ENCODE measurements at places on chromosomes 12 and 14.

DNA sequence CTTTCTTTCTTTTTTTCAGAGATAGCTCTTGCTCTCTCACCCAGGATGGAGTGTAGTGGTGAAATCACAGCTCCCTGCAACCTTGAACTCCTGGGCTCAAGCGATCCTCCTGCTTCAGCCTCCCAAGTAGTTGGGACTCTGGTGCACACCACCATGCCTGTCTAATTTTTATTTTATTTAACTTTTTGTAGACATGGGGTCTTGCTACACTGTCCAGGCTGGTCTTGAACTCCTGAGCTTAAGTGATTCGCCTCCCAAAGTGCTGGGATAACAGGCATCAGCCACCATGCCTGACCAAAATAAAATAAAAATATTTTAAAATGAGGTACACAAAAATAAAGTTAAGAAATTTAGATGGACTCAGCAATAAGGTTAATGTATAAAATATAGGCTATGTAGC, 5.1 kb upstream of the LEMD3 start:
- no peak for DNase-seq
- H3K27ac ChIP-seq, result no peak overlapping the region
- no peak overlapping the region for H3K4me3 ChIP-seq
- no peaks in the 10 kb centered on the region for H3K4me1 ChIP-seq

GRCh38 chr12:98838231-98838647, 193.1 kb downstream of the APAF1 start:
- no peak overlapping the region for H3K4me3 ChIP-seq
- H3K27me3 ChIP-seq, result no peaks in the 10 kb centered on the region
- no peaks in the 10 kb centered on the region for H3K36me3 ChIP-seq
- H3K27ac ChIP-seq, result no peak overlapping the region

DNA sequence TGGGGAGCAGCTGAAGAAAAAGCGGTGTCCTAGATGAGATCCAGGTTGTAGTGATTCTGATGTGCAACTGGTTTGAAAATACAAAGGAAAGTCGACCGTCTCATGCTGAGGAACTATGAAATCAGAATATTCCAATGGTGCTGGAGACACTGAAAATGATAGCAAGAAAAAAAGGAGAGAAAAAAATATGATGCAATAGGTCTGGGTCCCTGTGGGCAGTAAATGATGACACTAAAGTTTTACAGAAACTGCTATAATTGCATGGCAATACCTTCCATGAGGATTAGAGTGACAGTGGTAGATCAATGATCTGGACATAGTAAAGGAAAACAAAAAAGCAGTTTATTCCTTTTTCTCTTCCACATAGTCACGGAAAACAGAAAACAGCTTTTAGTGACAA, 2.3 kb downstream of the PYM1 start:
- no peaks in the 10 kb centered on the region for H3K36me3 ChIP-seq
- no peak overlapping the region for H3K27ac ChIP-seq
- H3K27me3 ChIP-seq, result no peaks in the 10 kb centered on the region
- H3K4me3 ChIP-seq, result no peak overlapping the region

DNA sequence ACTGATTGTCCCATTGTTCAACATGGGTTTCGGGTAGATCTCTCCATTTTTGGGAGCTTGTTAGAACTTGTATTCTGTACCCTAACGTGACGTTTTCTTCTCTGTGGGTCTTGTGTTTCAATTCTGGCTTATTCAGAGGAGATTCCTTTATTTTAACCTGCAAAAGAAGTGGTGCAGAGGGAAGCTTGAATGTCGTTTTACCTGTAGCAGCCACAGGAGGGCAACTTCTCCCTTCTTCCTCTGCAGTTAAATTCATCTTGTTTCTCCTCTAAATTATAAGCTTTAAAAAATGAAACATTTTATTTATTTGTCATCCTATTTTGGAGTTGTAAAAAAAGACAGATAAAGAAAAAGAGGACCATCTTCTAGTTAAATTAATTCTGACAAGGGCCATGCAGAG, 13.7 kb upstream of the CLEC4D start:
- no peaks in the 10 kb centered on the region for H3K4me1 ChIP-seq
- no peak overlapping the region for H3K27ac ChIP-seq
- DNase-seq, result no peak
- no peaks in the 10 kb centered on the region for H3K36me3 ChIP-seq
- H3K27me3 ChIP-seq, result no peaks in the 10 kb centered on the region

DNA sequence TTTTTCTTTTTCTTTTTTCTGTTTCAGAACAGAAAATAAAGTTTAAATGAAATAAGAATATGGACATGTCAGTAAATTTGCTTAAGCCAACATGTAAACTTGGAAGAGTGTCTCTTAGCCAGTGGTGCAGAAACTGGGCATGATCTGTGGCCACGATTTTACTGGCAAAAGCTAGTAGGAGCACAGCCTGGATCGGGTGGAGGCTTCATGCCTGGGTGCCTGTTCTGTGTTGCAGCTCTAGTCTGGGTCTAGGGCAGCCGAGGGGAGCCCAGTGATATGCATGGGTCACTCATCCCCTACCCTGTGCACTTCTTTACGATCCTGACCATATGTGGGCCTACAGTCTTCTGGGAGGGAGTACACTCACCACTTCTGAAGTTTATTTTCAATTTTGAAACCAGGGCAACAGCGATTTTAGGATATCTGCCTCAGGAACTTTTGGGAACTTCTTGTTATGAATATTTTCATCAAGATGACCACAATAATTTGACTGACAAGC, 45.6 kb upstream of the SMCO2 start:
- no peak for DNase-seq
- H3K27me3 ChIP-seq, result no peaks in the 10 kb centered on the region
- no peaks in the 10 kb centered on the region for H3K4me1 ChIP-seq
- H3K4me3 ChIP-seq, result no peak overlapping the region
- no peaks in the 10 kb centered on the region for H3K36me3 ChIP-seq

DNA sequence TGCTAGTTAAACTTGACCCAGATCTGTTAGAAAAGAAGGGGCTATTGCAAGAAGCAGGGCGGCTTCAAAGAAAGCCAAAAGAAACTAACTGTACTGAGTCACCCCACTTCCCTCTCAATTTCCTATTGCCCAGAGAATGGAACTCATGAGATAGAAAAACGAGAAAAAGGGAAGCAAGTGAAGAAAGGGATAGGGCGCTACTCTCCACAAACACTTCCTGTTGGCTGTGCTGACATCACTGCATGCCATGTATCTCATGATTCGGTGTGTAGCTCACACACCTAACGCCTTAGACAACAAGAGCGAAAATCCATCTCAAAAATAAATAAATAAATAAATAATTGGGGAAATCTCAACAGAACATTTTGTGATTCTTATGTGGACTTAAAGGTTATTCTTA, 13.0 kb upstream of the P2RX4 start:
- no peaks in the 10 kb centered on the region for H3K36me3 ChIP-seq
- no peaks in the 10 kb centered on the region for H3K4me1 ChIP-seq
- H3K27ac ChIP-seq, result no peak overlapping the region
- no peak for DNase-seq

- H3K4me1 ChIP-seq, result no peaks in the 10 kb centered on the region
- DNase-seq, result no peak
- H3K27me3 ChIP-seq, result no peaks in the 10 kb centered on the region
- H3K4me3 ChIP-seq, result no peak overlapping the region
Measured at GRCh38 chr14:35760143-35760542, 49.0 kb downstream of the RALGAPA1 start.

DNA sequence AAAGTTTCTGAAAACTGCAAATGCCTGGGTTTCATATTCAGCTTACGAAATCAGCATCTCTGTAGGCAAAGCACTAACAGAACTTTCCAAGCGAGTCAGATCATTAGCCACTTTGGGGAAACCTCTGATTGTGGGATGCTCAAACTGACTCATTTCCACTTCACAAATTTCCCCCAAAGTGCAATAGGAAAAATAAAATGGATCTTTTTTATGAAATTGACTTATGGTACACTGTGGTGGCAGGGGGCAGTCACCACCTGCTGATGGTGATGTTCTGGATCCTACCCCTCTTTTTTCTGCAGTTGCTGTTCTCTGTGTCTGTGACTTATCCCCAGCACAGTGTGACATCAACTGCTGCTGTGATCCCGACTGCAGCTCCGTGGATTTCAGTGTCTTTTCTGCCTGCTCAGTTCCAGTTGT, 5.6 kb downstream of the TCTN1 start:
- no peak overlapping the region for H3K4me3 ChIP-seq
- H3K27ac ChIP-seq, result no peak overlapping the region

DNA sequence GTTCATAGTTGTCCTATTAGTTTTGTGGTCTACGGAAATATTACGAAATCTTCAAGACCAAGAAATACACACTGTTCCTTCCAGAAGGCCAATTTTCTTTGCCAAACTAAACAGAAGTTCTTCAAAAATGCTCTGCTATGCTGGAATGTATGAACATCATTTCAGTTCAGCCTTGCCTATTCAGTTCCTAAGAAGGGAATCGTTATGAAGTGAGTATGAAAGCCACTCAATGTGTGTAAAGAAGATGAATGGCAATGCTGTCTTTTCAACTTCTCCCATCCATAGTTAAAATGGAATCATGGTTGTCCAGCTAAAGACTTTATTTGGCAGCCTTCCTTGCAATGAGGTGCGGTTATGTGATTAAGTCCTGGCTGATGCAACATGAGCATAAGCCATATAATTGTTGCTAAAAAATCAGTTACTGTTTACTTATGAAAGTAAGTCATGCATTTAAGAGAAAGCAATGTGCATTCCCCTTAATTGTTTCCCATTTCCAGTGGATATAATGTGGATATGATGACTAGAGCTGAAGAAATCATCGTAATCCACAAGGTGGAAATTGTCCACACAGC, 73.8 kb upstream of the PTPRR start:
- no peaks in the 10 kb centered on the region for H3K36me3 ChIP-seq
- no peaks in the 10 kb centered on the region for H3K27me3 ChIP-seq
- DNase-seq, result no peak
- H3K27ac ChIP-seq, result no peak overlapping the region
- H3K4me3 ChIP-seq, result no peak overlapping the region

GRCh38 chr14:101328412-101329028, 232.8 kb upstream of the DIO3 start:
- DNase-seq, result no peak
- no peaks in the 10 kb centered on the region for H3K36me3 ChIP-seq
- H3K4me1 ChIP-seq, result no peaks in the 10 kb centered on the region
- H3K4me3 ChIP-seq, result no peak overlapping the region
- H3K27ac ChIP-seq, result no peak overlapping the region
- H3K27me3 ChIP-seq, result no peaks in the 10 kb centered on the region

- DNase-seq, result no peak
- no peaks in the 10 kb centered on the region for H3K36me3 ChIP-seq
Measured at GRCh38 chr14:92037989-92038388, 1.9 kb downstream of the TRIP11 start.

- no peak overlapping the region for H3K4me3 ChIP-seq
- no peaks in the 10 kb centered on the region for H3K27me3 ChIP-seq
- no peak for DNase-seq
Measured at GRCh38 chr12:13580206-13580605, 383.7 kb downstream of the EMP1 start.

- no peaks in the 10 kb centered on the region for H3K27me3 ChIP-seq
- H3K27ac ChIP-seq, result no peak overlapping the region
- H3K36me3 ChIP-seq, result no peaks in the 10 kb centered on the region
- peak overlapping the region; percentile 99 for H3K4me3 ChIP-seq
- DNase-seq, result no peak
- peaks cover 2% of the 10 kb centered on the region for H3K4me1 ChIP-seq
Measured at GRCh38 chr14:52949711-52950409, 990 bp downstream of the FERMT2 start.

DNA sequence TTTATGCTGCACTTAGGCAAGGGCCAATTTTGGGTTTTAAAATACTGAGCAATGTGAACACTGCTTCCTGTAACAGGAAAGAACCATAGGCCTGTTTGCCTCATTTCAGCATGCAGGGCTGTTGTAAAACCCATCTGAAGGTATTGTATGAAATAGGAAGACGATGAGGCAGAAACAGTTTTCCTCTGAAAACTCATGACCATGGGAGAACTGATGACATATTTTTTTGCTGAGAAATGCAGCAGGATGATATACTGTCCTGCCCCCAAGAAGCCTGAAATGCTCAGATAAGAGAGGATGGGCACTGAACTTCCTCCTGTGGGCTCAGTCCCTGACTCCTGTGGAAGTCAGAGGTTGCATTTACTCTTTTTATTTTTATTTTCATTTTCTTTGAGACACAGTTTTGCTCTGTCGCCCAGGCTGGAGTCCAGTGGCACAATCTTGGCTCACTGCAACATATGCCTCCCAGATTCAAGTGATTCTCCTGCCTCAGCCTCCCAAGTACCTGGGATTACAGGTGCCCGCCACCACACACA, 17.4 kb downstream of the PYGL start:
- no peak overlapping the region for H3K4me3 ChIP-seq
- no peak for DNase-seq
- H3K4me1 ChIP-seq, result no peaks in the 10 kb centered on the region
- no peaks in the 10 kb centered on the region for H3K27me3 ChIP-seq
- no peak overlapping the region for H3K27ac ChIP-seq
- peaks cover 4% of the 10 kb centered on the region for H3K36me3 ChIP-seq

DNA sequence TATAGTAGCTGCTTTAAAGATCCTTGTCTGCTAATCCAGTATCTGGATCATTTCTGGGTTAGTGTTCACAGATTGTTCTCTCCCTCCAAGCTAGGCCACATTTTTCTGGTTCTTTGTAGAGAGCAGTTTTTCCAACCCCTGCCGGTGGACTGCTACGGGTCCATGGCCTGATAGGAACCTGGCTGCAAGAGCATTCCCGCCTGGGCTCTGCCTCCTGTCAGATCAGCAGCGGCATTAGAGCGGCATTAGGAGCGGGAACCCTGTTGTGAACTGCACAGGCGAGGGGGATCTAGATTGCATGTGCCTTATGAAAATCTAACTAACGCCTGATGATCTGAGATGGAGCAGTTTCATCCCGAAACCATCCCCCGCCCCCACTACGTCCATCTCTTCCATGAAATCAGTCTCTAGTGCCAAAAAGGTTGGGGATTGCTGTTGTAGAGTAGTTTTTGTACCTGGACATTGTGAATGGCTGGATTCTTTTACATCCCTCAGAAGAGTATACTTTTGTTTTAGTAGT, 50.4 kb downstream of the MYRFL start:
- peaks cover 2% of the 10 kb centered on the region for H3K4me1 ChIP-seq
- DNase-seq, result no peak
- no peak overlapping the region for H3K27ac ChIP-seq
- H3K27me3 ChIP-seq, result no peaks in the 10 kb centered on the region
- no peak overlapping the region for H3K4me3 ChIP-seq

DNA sequence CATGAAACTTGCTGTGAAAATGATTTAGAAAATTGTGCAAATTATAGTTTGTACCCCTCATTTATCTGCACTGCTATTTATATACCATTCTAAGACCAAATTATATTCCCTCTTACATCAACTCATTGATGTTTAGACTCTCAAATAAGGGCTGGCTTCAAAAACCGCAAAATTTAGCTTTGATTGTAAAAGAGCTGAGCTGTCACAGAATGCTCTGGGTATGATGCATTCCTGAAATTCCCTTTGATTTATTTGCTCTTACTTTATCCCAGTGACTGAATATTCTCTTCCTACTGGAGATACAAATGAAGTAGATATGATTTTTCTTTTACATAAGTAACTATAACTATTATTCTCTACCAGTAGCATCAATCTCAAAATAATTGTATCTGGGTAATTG, 78.0 kb upstream of the TMTC2 start:
- H3K27me3 ChIP-seq, result no peaks in the 10 kb centered on the region
- no peak overlapping the region for H3K4me3 ChIP-seq
- DNase-seq, result no peak
- no peak overlapping the region for H3K27ac ChIP-seq

- no peaks in the 10 kb centered on the region for H3K4me1 ChIP-seq
- no peaks in the 10 kb centered on the region for H3K36me3 ChIP-seq
- H3K4me3 ChIP-seq, result no peak overlapping the region
- H3K27ac ChIP-seq, result no peak overlapping the region
- no peaks in the 10 kb centered on the region for H3K27me3 ChIP-seq
Measured at GRCh38 chr12:124692443-124692842, 125.0 kb upstream of the NCOR2 start.

- H3K4me1 ChIP-seq, result no peaks in the 10 kb centered on the region
- no peak overlapping the region for H3K27ac ChIP-seq
- no peaks in the 10 kb centered on the region for H3K27me3 ChIP-seq
- H3K4me3 ChIP-seq, result no peak overlapping the region
- H3K36me3 ChIP-seq, result peaks cover 25% of the 10 kb centered on the region
Measured at GRCh38 chr12:6230321-6231110, 30.3 kb downstream of the CD9 start.
